ENCODE measurements at places on chromosomes 2 and 18. TPM values are rescaled to one million over a fixed set of nuclear protein-coding genes. Genes with fewer than 3 reads are reported as not detected.

FZD7 gene
- 30.3 TPM for total RNA-seq

OSR1 gene
- 18.8 TPM for total RNA-seq

TOGARAM2 gene
- not detected for total RNA-seq

FHOD3 gene
- 4.9 TPM for total RNA-seq

ERFE gene
- total RNA-seq: 2.4 TPM

RBM44 gene
- not detected for total RNA-seq

OXER1 gene
- total RNA-seq: 0.13 TPM

TNFAIP6 gene
- total RNA-seq: 32.4 TPM

ONECUT2 gene
- total RNA-seq: under 0.01 TPM

KLF7 gene
- 12.9 TPM for total RNA-seq

PLEK gene
- not detected for total RNA-seq

CACNB4 gene
- under 0.01 TPM for total RNA-seq

ZNF804A gene
- total RNA-seq: 4.2 TPM

LAPTM4A gene
- 294 TPM for total RNA-seq

G6PC2 gene
- total RNA-seq: not detected

IL36RN gene
- total RNA-seq: not detected

Data from epithelial cell of alveolus of lung (primary cell).